A375 (cell line): ENCODE measurements at places on chromosomes 1 and 21. TPM values are rescaled to one million over a fixed set of nuclear protein-coding genes. Genes with fewer than 3 reads are reported as not detected.

The ATP1A4 gene
- not detected in 2 replicates for total RNA-seq

The ADORA1 gene
- total RNA-seq = 5.5 and 7.1 TPM in 2 replicates

The CD1D gene
- total RNA-seq = 1.5 and 1.8 TPM in 2 replicates

The SAMD11 gene
- total RNA-seq = 4.6 and 7.6 TPM in 2 replicates

The DENND2D gene
- total RNA-seq = not detected in 2 replicates

The PDC gene
- not detected in 2 replicates for total RNA-seq

The MAP10 gene
- 0.49 and 0.56 TPM in 2 replicates for total RNA-seq

The PTGFR gene
- 0.13 and 0.91 TPM in 2 replicates for total RNA-seq

The GBP1 gene
- 4.9 and 7.8 TPM in 2 replicates for total RNA-seq

The MATN1 gene
- 0.45 and 0.91 TPM in 2 replicates for total RNA-seq

The SMIM1 gene
- total RNA-seq = not detected in 2 replicates

The GNG4 gene
- 16.3 and 23.9 TPM in 2 replicates for total RNA-seq

The INSRR gene
- total RNA-seq = 0.05 TPM in 1 of 2 replicates, not detected in the other

The CLDN17 gene
- total RNA-seq = not detected in 2 replicates

The KPNA6 gene
- 31.9 TPM in 2 replicates for total RNA-seq

The MAN1C1 gene
- 0.49 and 0.72 TPM in 2 replicates for total RNA-seq

The FAM72A gene
- 17.9 and 21.3 TPM in 2 replicates for total RNA-seq

The FCRL1 gene
- total RNA-seq = not detected in 2 replicates

The DMBX1 gene
- total RNA-seq = 0.19 TPM in 1 of 2 replicates, not detected in the other

The F13B gene
- total RNA-seq = not detected in 2 replicates

The PRR9 gene
- total RNA-seq = not detected in 2 replicates

The WDR64 gene
- not detected in 2 replicates for total RNA-seq

The HSF2BP gene
- total RNA-seq = 1.3 and 2.4 TPM in 2 replicates

The ARHGEF16 gene
- 0.05 TPM in 1 of 2 replicates, not detected in the other for total RNA-seq

The FCRL5 gene
- not detected in 2 replicates for total RNA-seq

The FNDC5 gene
- total RNA-seq = 0.23 TPM in 1 of 2 replicates, not detected in the other

The KIF1B gene
- 17.9 and 19.2 TPM in 2 replicates for total RNA-seq

The KLF17 gene
- 0.21 and 0.34 TPM in 2 replicates for total RNA-seq

The RIMS3 gene
- 0.11 and 0.45 TPM in 2 replicates for total RNA-seq

The TCHHL1 gene
- not detected in 2 replicates for total RNA-seq

The MYOC gene
- not detected in 2 replicates for total RNA-seq

The GJA9 gene
- total RNA-seq = not detected in 2 replicates

The TTC24 gene
- total RNA-seq = not detected in 2 replicates

The FOXD2 gene
- 1.7 and 3.0 TPM in 2 replicates for total RNA-seq

The C1orf185 gene
- 0.74 TPM in 1 of 2 replicates, not detected in the other for total RNA-seq

The TNFRSF18 gene
- not detected in 2 replicates for total RNA-seq

The HMGCS2 gene
- total RNA-seq = 0.32 TPM in 1 of 2 replicates, not detected in the other

The VAV3 gene
- 0.11 and 0.32 TPM in 2 replicates for total RNA-seq

The HCN3 gene
- 1.2 and 2.0 TPM in 2 replicates for total RNA-seq

The DTL gene
- 60.8 and 63.2 TPM in 2 replicates for total RNA-seq

The TP73 gene
- total RNA-seq = 4.5 and 7.4 TPM in 2 replicates

The FAM72C gene
- 9.7 and 14.3 TPM in 2 replicates for total RNA-seq

The OR10J1 gene
- not detected in 2 replicates for total RNA-seq

The REN gene
- total RNA-seq = 0.08 TPM in 1 of 2 replicates, not detected in the other

The COL9A2 gene
- 9.9 and 10.6 TPM in 2 replicates for total RNA-seq

The LAX1 gene
- total RNA-seq = not detected in 2 replicates

The TDRD5 gene
- 0.04 and 0.40 TPM in 2 replicates for total RNA-seq

The WNT3A gene
- not detected in 2 replicates for total RNA-seq

The SPRR1A gene
- total RNA-seq = not detected in 2 replicates

The KRTAP24-1 gene
- not detected in 2 replicates for total RNA-seq

The LRRIQ3 gene
- 0.57 and 1.7 TPM in 2 replicates for total RNA-seq

The TACSTD2 gene
- 0.04 TPM in 1 of 2 replicates, not detected in the other for total RNA-seq

The EFNA1 gene
- 37.2 and 40.0 TPM in 2 replicates for total RNA-seq

The MCOLN2 gene
- 11.4 and 14.6 TPM in 2 replicates for total RNA-seq

The PLCH2 gene
- not detected in 2 replicates for total RNA-seq

The HCRTR1 gene
- total RNA-seq = not detected in 2 replicates

The UTS2 gene
- not detected in 2 replicates for total RNA-seq
